Stimulated activated effector memory CD8-positive, alpha-beta T cell treated with anti-CD3 and anti-CD28 coated beads, Interleukin-12 subunit alpha, Interleukin-12 subunit beta, amount 100 ng/mL, for 72 hours (primary cell): ENCODE measurements at places on chromosomes 12 and 14.
A peak's percentile ranks its signal among the peaks of the same experiment; 100 is the strongest.

GRCh38 chr12:74890237-74890599 is 319.4 kb downstream of the KCNC2 start:
- no peak for DNase-seq

DNA sequence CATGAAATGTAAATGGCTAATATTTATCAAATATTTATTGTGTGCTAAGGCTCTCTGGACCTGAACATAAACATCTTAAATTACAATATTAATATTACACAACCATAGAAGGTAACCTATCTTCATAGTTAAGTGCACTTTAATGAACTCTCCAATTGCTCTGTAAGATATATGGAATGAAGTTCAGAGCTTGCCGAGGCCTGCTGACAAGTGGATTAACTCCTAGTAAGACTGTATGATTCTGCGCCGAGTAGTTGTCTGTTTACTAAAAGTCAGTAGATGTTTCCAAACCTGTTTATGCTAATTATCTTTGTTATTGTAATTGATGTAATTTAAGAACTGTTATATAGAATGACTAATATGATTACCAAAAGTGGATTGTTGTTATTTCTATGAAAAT is 77.2 kb downstream of the PTPRR start:
- DNase-seq = no peak

DNA sequence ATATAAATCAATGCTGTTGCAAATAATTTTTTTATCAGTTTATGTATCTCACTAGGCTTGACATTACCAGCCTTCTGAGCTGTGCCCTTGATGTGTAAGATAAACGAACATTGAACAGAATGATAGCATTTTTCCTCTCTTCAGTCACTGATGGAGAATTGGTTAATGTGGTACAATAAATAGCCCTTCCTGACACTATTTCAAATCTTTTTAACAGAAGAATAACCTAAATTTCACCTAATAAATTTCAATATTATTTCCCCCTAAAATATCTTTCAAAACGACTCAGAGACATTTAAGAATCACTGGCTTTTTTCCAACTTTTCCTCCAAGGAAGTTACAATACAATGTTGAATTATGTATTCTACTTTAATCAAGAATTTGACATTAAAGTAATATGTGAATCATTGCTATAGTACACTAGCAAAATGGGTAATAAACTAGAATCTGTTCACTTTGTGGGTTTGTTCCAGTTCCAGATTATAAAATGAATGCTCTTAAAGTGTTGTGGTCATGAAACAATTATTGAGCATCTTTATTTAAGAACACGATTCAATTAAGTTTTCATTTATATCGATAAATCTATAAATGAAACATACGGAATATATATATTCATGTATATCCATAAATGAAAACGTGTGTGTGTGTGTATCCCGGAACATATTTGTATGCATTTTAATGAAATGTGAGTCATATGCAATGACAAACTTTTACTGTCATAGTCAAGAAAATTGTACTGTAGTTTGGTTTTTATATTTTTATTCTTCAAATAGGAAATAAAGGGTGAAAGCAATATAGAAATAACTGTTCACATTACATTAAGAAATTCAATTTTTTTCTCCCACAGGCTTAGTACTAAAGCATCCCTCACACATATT is 2.5 kb upstream of the ATP2B1 start:
- DNase-seq = no peak

- DNase-seq = no peak
These were observed 175.4 kb upstream of the EEA1 start for GRCh38 chr12:93104535-93104934.

- DNase-seq = no peak
These were observed 97.1 kb downstream of the PRIMA1 start for GRCh38 chr14:93691042-93691780.

- DNase-seq = no peak
These were observed 38.4 kb downstream of the GALNT16 start for GRCh38 chr14:69298131-69299071.

GRCh38 chr14:92259613-92260357 is 63.2 kb upstream of the SLC24A4 start:
- no peak for DNase-seq

DNA sequence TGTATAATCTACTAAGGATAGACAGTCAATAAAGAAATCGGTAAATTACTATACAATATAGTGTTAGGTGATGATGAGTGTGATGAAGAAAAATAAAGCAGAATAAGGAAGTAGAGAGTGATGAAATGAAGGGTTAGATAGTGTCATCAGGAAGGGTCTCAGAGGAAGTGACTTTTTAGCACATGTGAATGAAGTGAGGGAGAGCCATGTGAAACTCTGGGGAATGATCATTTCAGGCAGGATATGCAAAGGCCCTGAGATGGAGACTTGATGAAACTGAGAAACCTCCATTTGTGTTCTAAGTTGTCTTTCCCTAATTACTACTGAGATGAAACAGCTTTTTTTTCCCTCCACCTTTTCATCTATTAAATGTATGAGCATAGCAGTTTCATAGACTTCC is 19.4 kb upstream of the GNPTAB start:
- no peak for DNase-seq

DNA sequence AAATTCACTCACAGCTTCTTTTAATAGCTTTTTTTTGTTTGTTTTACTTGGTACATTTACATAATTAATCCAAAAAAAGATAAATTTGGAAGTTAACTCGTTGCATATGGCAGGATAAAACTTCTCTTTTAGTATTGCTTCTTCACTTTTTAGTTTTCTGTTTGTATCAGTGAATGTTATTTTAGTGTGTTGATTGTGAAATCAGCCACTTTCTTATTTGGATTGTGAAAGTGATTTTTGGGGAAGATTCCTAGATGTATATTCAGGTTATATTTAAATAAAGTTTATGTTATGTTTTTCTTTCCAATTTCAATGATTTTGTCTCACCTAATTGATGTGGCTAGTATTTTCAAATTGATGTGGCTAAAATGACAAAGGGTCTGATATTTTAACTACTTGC is 693.9 kb upstream of the MGAT4C start:
- no peak for DNase-seq

GRCh38 chr12:22709292-22709691 is 84.3 kb downstream of the ETNK1 start:
- no peak for DNase-seq

DNA sequence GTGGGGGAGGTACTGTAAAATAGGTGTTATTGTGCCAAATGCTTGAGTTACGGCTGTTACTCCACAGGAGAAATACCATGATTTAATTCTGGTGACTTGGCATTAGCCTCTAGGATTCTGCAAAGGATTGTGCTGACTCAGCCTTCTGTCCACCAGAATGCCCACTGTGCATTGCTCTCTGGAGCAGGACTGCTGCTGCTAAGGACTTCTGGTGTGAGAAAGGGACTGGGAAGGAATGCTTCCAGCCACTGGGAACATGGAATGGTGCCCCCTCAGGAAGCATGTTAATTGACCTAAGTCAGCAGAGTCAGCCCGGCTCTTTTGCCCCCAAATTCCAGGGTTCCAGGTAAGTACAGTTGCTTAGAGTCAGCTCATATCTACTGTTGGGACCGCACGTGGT is 32.9 kb downstream of the ZFHX2 start:
- DNase-seq = no peak

- no peak for DNase-seq
These were observed 14.8 kb upstream of the EDDM3A start for GRCh38 chr14:20730891-20731290.

DNA sequence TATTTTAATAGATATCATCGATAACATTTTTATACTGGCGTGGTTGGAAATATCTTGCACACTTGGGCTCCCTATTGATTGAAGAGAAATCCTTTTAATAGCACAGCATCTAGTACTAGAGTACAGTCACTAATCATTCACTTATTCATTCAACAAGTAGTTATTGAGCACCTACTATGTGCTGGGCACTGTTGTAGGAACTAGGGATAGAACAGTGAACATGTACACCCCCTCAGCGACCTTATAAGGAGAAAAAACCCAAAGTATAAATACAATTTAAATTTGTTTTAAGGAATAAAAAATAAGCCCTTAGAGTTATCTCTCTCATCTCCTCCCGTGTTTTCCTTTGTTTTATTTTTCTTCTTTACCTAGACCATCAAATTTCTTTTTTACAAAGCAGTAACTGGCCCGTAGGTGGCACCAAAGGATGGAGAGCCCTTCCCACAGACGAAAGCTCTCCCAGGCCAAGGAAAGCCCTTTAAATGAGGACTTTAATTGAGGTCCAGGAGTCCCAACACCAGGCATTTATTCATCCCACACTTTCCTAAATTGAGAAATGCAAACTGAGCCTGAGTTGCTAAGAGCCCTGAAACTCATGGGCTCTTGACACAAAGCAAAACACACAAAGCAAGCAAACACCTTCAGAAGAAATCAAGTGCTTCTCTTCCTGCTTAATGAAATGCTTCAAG is 29.0 kb downstream of the PEBP1 start:
- no peak for DNase-seq

DNA sequence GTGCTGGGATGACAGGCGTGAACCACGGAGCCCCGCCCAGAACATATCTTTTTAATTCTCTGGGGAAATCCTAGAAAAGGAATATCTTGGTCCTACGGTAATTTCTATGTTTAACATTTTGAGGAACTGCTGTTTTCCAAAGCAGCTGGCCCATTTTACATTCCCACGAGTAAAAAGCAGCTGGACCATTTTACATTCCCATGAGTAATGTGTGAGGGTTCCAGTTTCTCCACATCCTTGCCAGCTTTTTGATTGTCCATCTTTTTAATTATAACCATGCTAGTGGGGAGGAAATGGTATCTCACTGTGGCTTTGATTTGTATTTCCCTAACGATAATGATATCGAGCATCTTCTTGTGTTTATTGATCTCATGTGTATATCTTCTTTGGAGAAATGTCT is 4.4 kb upstream of the P2RX4 start:
- DNase-seq = no peak

DNA sequence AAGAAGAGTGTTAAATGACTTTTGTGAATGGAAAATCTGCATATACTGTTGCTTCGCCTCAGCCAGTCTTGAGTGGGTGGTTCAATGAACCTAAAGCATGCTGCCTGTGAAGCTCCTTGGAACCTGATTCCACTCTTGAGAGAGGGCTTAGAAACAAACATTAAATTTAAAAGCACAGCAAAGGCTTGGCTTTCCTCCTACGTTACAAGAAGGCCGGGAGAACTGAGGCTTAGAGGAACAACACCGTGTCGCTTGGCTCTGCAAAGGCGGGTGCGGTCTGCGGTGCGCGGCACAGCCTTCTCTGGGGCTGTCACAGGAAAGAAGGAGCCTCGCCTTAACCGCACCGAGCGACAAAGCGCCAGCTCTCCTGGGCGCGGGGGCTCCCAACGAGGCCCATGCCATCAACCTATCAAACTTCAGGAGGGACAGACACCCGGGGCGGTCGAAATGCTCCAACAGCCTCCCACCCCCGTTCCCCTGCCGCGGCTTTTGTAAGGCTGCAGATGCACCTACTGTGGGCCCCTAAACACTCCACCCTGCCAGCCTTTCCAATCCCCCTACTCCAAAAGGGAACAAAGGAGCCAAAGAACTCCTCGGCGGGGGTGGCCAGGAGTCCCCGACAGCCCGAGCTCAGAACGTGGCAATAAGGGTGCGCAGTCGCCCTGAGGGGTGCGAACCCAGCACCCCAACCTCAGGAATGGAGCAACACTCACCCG is 729 bp downstream of the OSBPL8 start:
- peak; percentile 86 for DNase-seq

GRCh38 chr12:16583969-16584745 is 21.8 kb downstream of the LMO3 start:
- DNase-seq = no peak

GRCh38 chr12:92570056-92570753 is 132.6 kb upstream of the PLEKHG7 start:
- no peak for DNase-seq

GRCh38 chr12:65620046-65620445 is 204.2 kb upstream of the HMGA2 start:
- no peak for DNase-seq

GRCh38 chr14:35365130-35366055 is 39.2 kb downstream of the NFKBIA start:
- peak; percentile 84 for DNase-seq

GRCh38 chr14:80100681-80101080 is 110.6 kb downstream of the DIO2 start:
- no peak for DNase-seq

GRCh38 chr12:2823483-2823882 is 11.0 kb downstream of the ITFG2 start:
- DNase-seq = no peak

- no peak for DNase-seq
These were observed 1.1 kb downstream of the CD63 start for GRCh38 chr12:55727643-55728185.

- no peak for DNase-seq
These were observed 70.9 kb downstream of the ASCL4 start for GRCh38 chr12:107845226-107845979.

GRCh38 chr14:66174453-66174891 is 311.7 kb upstream of the CCDC196 start:
- no peak for DNase-seq

DNA sequence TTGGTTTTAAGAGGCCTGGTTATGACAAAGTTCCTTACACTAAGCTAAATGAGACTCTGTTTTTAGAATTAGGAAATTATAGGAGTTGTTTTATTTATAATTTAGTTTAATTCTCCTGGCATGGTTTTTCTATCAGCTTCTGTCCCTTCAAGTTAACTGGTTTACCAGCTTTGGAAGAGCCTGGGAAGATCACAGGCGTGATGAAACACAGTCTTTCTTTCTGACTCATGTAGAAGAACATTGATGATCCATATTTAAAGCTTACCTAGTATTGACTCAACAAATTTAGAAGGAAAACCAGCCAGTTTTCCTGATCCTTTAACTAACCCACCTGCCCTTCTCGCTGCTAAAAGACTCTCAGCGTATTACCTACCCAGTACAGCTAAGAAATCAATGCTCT is 155.2 kb downstream of the TGFB3 start:
- no peak for DNase-seq

DNA sequence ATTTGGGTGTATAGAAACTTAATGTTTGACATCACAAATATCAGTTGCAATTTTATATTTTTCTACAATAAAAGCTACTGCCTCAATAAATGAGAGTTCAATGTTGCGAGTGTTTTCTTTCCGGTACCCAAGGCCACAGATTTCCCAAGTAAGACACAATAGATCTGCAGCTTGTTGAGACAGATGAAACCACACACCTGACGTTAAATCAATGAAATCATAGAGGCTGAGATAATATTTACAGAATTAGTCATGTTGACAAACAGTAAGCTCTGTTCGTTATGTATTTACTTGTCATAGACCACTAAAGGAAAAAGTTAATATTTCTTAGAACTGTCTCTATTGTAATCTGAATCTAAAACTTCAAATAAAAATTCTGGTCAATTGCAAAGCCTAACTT is 49.2 kb upstream of the PTHLH start:
- DNase-seq = no peak

DNA sequence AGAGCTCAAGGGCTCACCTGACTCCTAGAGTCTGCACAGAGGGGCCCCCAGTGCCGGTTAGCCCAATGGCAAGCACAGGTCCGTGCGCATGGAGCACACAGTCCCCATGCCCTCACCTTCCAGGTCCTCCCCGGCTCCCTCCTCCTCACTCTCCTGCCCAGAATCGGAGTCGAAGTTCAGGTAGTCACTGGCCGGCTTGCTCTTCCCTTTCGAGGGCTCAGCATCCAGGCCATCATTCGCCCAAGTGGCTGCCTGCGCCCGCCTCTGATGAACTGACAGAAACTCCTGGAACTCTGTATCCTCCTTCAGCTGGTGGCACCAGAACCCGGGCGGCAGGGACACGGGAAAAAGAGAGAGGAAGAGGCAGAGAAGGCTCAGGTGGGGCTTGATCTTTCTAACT is 7.0 kb downstream of the RBM19 start:
- DNase-seq = no peak

- no peak for DNase-seq
These were observed 54.0 kb downstream of the NUAK1 start for GRCh38 chr12:106084759-106085158.

- DNase-seq = no peak
These were observed 93.8 kb downstream of the RFLNA start for GRCh38 chr12:124388679-124389137.
